ENCODE measurements at places on chromosomes 16 and 17.

GRCh38 chr17:19915245-19915978, 47.7 kb upstream of the ULK2 start:
- no peak for DNase-seq

DNA sequence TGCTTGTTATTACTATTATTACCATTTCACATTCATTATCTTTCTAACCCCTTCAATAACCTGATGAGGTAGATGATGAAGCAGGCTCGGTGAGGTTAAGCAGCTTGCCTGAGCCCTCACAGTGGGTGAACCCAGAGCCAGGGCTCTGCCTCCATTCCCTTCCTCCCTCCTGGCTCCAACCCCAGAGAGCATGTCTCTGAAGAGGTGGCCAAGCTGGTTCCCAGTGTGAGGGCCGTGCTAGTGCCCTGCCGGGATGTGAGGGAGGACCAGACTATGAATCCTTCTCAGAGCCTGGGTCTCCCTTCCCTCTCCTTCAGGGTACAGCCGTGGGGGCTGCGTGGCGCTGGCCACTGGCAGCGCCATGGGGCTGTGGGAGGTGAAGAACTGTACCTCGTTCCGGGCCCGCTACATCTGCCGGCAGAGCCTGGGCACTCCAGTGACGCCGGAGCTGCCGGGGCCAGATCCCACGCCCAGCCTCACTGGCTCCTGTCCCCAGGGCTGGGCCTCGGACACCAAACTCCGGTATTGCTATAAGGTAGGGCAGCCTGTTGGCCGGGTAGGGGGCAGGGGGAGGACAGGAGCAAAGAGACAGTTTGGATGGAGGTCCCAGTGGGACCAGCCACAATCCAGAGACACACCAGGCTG, 49.6 kb downstream of the MRC2 start:
- no peak for DNase-seq

DNA sequence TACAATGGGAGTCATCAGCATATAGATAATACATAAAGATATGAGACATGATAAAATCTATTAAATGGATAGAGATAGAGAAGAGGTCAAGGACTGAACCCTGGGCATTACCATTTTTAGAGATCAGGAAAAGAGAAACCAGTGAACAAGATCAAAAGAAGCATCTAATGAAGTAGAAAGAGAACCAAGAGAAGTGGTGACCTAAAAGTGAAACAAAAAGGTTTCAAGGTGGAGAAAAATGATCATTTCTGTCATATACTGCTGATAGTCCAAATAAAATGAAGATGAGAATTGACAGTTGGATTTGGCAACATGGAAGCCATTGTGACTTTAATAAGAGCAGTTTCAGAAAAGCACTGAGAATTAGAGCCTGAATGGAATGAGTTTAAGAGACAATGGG, 165.1 kb downstream of the PPM1E start:
- DNase-seq, result no peak

DNA sequence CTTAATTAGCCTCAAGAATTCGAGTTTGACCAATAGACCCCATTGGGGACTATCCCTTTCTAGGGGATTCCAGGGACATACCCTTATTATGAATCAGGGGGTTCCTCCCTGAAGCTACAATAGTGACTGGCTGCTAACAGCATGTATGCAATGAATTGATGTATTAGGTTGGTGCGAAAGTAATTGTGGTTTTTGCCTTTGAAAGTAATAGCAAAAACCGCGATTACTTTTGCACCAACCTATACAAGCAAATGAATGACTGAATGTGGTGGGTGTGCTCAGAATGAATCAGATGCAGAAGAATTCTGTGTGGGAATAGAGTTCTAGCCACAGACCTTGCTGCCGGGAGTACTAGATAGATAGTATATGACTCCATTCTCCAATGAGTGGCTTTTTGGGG, 76.7 kb downstream of the HLF start:
- DNase-seq, result no peak

GRCh38 chr16:67023689-67024088, 5.3 kb upstream of the CBFB start:
- DNase-seq, result no peak

GRCh38 chr17:72702998-72703397, 389.5 kb downstream of the SLC39A11 start:
- DNase-seq, result no peak

DNA sequence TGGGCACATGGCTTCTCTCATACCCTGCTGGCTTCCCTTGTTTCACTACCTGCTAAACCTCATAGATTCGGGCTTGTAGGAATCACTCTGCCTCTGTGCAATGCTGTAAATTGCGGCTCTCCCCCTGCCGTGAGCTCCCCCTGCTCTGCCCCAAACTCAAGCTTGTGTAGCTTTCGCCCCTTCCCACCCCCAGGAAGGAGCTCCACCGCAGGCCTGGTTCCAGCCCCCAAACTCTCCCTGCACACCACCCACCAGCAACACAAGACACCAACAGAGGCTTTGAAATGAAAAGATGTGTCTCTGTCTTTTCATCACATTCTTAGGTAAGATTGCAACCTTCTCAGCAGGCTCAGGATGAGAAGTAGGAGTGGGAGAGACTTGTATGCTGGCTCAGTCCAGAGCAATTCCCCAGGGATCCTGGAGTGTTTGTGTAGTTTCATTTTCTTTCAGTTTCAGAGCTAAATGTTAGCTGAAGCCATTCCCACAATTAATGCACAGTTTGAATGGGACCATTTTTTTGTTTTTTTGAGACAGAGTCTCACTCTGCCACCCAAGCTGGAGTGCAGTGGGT, 14.2 kb downstream of the CX3CL1 start:
- DNase-seq, result no peak

DNA sequence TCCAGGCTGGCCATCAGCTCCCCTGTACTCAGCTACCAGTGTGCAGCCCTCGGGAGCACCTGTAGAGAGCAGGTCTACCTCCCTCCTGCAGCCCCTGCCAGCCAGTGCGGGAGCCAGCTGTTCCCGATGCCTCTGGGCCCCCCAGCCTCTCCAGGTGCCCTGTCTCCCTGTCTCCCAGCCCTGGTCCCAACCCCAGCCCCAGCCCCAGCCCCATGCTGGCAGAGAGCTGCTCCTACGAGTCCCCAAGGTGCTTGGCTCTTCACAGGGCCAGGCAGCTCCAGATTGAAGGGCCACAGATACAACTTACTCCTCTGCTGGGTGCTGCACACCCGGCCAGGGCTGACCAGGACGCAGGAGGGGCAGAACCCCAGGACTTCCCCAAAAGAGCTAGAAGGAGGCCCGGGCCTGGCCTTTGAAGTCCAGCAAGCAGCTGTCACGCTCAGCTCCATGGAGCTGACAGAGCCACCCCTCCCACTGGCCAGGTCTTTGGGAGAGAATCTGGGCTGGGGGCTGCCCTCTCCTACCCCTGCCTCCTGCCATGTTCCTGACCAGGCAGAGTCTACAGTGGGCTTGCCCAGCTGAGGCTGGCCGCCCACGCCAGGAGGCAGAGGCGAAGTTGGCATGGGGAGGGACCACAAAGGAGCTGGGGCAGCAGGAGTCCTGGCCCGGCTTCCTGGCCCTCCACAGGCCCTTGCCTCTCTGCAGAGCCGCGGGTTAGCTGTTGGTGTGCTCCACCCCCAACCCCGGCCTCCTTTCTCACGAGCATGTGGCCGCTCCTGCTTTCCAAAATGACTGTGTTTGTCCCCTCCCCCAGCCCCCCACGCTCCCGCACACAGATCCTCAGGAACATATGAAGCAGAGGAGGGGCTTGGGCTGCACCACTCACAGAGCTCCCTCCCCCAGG, 9.5 kb upstream of the ADAM11 start:
- DNase-seq, result no peak

DNA sequence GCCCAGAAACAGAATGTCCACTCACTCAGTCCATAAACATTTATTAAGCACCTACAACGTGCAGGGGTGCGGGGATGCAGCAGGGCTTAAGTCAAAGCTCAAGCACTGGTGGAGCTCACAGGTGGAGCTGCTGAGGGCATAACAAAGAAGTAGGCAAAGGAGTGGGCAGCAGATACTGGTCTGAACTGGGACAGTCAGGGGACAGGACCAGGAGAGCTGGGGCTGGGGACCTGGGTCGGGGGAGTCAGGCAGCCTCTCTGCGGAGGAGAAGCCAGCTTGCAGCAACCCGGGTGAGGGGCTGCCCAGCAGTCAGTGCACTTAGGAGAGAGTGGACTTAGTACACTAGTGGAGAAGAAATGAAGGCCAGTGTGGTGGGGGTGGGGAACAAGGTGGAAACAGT, 10.0 kb upstream of the TNFRSF13B start:
- DNase-seq, result no peak
